ENCODE measurements at places on chromosomes 12 and 14.

GRCh38 chr12:93572712-93573551, 457 bp downstream of the SOCS2 start:
- peak; percentile 33 for DNase-seq

DNA sequence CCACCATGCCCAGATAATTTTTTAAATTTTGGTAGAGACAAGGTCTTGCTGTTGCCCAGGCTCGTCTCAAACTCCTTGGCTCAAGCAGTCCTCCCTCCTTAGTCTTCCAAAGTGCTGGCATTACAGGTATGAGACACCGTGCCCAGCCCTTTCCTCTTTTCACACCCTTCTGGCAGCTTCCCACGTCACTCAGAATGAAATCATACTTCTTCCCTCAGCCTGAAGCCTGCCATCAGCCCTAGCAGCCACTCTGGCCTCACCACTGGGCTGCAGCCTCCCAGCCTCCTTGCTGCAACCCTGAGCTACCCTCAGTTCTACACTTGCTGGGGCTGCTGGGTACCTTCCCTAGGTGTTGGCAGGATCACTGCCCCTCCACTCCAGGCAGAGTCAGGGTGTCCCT, 18.2 kb downstream of the ANKRD9 start:
- no peak for DNase-seq

DNA sequence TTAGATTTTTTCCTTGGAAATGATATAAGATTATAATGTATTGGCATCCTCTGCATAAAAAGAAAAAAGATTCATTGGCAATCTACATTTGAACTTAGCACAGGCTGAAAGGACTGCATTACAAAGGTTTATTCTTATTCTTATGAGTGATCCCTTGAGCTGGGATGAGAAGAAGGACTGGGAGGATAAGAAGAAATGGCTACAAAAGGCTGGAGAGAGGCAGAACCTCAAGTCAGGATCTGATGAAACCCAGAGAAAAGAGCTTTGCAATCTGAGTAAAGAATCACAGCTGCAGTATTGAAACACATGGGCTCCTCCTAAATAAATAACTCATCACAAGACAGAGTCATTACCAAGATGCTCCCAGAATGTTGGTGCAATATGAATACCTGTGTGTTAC, 1635.4 kb upstream of the FLRT2 start:
- DNase-seq = no peak

DNA sequence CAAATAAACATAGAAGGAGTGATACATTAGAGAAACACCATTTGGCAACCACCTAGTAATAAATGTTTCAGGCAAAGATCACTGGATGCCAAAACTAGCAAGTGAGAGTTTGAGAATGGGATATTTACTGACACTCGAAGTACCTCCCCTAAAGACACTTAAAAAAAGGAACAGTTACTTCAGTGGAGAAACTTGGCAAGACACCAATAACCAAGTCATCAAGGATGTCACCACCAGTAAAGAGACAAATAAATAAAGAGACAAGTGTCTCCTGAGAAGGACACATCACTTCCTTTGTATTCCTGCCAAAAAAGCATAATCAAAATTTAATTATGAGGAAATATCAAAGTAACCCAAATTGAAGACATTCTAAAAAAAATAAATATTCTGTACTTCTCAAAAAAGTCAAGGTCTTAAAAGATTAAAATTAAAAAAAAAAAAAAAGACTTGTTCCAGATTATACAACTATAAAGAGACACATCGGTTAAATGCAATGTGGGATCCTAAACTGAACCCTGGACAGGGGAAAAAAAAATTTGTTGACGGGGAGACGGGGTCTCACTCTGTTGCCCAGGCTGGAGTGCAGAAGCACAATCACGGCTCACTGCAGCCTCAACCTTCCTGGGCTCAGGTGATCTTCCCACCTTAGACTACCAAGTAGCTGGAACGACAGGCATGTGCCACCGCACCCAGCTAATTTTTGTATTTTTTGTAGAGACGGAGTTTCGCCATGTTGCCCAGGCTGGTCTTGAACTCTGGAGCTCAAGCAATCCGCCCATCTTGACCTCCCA, 26.4 kb downstream of the TM7SF3 start:
- no peak for DNase-seq

DNA sequence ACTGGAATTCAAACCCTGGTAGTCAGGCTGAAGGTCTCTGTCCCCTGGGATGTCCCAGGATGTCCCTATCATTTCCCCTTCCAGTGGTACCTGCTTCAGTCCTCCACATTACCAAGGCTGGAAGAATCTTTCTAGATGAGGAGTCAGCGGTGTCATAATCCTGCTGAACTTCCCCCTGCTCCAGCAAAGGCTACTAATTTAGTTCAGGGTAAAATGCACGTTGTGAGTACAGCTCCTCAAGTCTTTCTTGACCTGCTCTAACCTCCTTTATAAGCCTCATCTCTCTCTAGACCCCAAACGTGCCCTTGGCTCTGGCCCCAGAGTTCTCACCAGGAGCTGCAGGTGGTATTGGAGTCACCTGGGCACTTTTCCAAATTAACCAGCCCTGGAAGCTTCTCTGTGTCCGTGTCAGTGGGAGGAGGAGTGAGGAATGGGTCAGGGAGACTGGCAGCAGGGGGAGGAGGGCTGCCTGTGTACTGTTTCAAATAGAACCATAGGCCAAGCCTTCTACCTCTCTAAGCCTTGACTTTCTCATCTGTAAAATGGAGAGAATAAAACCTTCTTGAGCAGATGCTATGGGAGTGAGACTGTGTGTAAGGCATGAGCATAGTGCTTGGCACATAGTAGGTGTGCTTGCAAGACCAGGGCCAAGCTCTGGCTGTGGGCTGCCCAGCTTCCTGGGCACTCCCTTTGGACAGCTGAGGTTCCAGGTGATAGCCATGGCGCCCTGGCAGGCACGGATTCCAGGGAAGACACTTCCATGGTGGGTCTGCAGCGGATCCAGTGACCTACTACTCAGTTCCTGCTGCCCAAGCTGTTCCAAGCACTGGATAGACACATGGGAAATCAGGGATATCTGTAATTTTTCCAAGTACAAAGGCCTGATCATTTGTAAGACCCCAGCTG, 24.5 kb downstream of the ASB2 start:
- DNase-seq = no peak

DNA sequence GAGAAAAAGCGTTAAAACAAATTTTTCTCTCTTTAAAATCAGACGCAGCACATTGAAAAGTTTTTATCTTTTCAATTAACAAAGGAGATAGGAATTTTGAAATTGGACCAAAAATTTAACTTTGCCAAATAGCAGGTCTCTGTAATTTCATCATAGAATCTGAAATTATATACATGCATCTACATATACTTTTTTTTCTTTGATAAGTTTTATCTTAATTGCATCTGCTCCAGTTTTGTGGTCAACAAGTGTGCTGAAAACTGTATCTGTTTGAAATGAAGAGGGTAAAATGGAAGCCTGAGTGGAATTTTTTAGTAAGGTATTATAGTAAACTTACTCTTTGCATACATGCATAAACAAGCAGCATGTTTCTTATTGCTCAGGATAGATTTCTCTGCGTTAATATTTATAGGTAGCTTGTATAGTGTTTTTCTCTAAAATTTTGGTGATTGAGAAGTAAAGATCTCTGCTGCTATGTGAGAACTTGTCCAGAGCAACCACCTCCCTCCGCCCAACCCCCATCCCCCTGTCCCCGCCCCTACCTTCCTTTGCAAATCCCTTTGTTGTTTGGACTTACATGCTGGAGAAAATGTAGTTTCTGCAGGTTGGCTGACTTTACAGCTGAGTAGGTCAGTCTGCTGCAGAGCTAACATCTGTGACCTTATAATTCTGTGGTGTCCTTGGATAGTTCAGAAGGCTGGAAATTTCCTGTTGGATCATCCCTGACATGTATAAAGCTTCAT, 64.6 kb downstream of the VRK1 start:
- no peak for DNase-seq

DNA sequence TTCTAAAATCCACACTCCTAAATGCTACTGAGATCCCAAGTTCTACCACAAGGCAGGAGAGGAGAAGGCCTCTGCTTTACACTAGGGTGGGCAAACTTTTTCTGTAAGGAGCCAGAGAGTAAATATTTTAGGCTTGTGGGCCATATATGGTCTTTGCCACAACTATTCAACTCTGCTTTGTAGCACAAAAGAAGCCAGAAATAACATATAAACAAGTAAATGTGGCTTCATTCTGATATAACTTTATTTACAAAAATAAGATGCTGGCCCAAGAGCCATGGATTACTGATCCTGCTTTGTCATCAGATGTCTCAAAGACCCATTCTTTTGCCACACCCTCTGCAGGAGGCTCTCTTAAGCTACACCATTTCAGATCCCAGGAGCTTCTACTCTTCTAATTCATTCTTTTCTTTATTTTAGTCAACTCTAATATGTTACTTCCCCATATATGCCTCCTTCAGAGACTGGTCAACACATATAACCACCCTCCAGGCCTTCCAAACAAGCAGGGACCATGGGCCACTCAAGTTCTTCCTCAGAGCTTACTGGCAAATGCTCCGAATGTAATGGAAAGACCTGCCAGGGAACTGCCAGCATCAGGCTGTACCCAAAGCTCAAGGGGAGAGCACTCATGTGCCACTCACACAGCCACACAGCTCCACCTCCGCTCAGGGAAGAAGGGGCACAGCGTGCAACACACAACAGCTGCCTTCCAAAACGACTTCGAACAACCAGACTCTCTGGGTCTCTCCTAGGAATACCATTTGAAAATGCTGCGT, 15.6 kb downstream of the APPL2 start:
- no peak for DNase-seq

DNA sequence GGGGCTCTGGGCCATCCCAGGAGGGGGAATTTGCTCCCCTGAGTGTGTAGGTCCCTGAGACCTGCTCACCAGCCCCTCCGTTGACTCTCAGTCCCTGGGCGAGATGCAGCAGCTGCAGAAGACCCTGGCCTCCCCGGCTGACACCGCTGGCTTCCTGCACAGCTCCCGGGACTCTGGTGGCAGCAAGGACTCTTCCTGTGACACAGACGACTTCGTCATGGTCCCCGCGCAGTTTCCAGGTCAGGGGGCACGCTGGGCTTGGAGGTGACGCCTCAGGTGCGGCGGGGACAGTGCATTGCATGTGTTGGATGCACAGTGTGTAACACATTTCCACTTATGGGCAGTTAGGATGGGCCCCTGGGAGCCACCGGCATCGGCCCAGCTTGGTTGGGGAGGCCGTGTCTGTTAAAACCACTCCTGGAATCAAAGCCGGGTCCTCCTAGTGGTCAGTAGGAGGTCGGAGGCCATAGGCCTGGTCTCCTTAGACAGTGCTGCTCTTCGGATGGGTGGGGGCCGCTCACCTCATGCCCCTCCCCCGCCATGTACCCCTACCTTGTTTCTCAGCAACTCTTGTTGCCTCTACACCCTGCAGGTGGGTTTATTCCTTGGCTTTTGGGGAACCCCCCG, 17.1 kb upstream of the PUS1 start:
- DNase-seq = no peak

DNA sequence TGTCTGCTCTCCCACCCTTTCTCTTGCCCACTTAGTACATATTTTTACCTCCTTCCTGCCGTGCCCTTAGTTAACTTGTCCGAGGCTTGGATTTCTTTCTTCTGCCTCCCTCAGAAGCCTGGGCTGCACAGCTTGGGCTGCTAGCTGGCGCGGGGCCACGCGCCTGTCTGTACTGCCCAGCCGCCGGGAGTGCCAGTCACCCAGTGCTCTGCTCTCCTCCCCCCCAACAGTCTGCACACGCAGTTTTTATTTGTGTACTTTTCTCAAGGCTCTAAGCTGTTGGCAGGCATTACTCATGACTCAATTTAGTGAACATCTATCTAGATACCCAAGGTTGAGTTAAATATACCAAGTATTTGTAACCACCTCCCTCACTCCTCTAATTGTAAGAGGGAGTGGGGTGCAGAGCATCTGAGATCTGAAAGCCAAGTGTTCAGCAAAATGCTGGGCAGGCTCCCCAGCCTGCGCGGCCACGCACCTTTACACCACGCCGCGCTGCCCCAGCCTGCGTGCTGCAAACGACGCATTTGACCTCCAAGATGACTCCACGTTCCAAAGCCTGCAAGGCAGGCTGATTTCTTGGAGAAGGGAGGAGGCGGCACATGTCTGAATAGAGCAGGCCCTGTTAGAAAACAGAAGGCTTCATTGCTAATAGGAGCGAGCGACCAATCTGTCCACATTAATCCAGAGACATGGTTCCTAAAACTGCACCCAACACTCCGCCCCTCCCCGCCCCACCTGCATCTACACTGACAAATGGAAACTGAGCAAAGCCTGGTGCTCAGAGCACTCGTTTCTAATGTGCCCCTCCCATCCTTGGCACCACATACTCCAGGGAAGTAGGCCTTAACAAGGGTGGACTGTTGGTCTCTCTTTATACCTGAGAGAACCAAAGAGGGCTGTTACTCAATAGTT, 18.2 kb upstream of the CACNA2D4 start:
- DNase-seq = no peak

GRCh38 chr14:69037790-69038454, 58.8 kb upstream of the ACTN1 start:
- no peak for DNase-seq

DNA sequence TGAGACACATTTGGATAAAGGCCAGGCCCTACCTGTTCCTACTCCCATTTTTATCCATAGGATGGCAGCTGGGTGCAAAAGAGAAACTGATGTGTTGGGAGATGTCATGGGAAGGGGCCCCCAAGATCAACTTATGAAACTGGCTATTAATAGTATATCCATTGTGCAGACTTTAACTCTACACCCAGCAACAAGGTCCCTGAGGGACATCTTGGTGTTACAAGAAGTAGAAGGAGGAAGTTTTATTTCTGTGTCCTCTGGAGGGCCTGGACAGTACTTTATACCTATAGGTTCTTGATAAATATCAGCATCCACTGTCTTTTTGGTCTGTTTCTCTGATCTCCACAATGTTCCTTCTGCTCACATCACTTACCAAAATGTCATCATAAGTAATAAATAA, 84.6 kb downstream of the BTG1 start:
- DNase-seq = no peak

- peak; percentile 26 for DNase-seq
Observed at GRCh38 chr12:30754383-30754749, 385 bp downstream of the CAPRIN2 start.

DNA sequence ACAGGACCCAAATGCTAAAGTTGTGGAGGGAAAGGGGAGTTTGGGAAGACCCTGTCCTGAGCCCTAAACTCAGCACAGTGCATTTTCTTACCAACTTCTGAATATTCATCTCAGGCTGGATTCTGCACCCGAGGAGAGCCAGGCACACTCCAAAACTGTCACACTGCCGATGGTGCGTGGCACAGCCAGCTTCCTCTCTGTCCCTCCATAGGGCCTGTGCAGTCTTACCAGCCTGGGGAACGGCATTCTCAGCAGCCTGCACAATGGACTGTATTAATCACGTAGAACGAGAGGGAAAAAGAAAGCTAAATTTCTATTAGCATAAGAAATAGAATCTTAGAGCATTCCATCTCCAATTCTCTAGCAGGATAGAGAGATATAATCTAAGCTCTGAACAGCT, 71.3 kb upstream of the GPATCH2L start:
- no peak for DNase-seq

- no peak for DNase-seq
Observed at GRCh38 chr14:68526512-68527091, 266.3 kb downstream of the ZFP36L1 start.

GRCh38 chr14:55513491-55513890, 66.5 kb upstream of the KTN1 start:
- no peak for DNase-seq

All from T-cell (primary cell).